NCI-H2029 treated with DMSO at 0.1 percent for 48 hours (cell line): ENCODE measurements at places on chromosomes 2 and 18.
A peak's percentile ranks its signal among the peaks of the same experiment; 100 is the strongest.

DNA sequence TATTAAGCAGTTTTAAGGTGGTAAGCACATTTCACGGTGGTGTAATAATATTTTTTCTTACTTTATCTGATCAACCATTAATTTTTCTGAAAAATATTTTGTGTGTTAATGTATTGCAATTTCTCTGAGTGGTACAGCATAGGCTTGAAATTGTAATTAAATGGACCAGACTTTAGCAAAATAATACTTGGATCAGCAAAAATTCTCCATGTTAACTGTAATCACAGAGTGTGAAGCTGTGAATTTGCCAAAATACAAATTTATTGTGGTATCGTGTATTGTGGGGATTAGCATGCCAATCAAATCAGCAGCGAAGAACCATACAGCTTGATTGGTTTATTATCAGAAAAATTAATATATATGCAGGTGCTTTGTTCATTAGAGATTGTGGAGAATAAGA is 1088.9 kb upstream of the GYPC start:
- no peak for DNase-seq

DNA sequence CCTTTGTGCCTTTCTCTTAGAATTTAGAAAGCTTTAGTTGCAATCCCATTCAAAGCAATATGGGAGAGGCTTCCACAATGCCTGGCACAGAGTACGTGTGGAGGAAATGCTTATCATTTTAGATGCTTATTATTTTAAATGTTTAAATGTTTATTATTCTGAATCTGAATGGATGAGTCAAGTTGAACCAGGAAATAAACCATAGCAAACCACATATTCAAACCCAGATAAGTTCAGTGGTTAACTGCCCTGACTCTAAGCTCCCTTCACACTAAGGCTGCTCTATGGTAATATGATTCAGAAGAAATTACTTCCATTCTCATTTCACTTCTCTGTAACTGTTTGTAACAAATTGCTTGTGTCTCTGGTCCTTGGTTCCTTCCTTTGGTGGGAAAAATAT is 5.2 kb upstream of the PPP4R1 start:
- DNase-seq, result no peak

DNA sequence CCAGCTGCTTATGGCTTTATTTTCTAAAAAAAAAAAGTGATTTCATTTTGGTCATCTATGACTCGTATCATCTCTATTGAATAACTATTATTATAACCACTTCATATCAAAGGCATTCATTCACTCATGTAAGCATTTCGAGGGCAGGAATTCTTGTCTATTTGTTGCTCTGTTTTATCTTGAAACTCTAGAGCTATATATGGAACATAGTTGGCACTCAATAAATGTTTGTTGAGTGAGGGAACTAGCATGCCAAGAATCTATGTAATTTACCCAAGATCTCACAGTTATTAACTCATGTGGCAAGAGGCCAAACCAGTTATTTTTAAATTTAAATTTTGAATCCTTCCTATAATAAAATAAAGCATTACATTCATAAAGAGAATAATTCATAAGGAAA is 470.1 kb downstream of the TMX3 start:
- DNase-seq, result no peak

DNA sequence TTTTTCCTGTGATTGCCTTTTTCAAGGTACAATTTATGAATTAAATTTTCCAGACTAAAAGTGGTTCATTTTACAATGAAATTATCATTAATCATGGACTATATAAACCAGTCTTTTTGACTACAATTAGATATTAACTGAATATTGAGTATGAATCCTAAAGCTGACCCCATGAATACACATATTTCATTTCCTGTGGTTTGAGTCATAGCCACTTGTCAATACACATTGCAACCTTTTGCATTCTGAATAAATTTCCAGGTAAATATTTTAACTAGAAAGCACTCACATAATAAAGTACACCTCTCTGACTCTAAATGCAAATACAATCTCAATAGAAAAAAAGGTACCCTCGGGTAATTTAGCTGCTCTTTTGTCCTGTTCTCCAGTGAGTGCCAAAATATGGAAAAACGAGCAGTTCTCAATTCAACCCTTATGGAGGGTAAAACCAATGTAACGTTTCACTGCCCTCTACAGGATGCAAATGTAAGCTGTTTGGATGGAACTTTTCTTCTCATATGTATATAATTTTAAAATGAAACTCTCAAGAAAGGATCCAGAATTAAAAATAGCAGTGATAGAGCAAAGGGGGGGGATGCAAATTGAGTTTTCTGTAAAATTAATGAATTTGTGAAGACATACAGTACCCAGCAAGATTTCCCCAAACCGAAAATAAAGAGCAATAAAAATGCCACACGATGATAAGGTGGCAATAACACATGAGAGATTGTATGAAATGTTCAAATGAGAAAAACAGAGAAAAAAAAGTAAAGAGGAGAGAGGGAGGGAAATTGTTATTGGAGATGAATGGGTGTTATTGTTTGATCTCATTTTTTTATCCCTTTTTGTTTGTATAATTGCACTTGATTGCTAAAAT is 1795.7 kb upstream of the PIK3C3 start:
- peak; percentile 93 for DNase-seq

DNA sequence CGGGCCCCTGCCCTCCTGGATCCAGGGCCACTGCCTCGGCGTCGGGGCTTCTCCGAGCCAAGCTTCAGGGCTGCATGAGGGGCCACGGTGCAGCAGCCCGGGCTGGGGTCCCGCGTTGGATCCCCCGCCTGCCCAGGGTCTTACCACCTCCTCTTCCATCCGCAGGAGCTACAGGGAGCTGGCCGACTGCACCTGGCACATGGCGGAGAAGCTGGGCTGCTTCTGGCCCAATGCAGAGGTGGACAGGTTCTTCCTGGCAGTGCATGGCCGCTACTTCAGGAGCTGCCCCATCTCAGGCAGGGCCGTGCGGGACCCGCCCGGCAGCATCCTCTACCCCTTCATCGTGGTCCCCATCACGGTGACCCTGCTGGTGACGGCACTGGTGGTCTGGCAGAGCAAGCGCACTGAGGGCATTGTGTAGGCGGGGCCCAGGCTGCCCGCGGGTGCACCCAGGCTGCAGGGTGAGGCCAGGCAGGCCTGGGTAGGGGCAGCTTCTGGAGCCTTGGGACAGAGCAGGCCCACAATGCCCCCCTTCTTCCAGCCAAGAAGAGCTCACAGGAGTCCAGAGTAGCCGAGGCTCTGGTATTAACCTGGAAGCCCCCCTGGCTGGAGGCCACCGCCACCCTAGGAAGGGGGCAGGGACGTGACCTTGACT is 52.1 kb downstream of the RAMP1 start:
- no peak for DNase-seq

- DNase-seq, result no peak
Observed at GRCh38 chr18:23922939-23923338, 91.6 kb upstream of the TTC39C start.

- DNase-seq, result no peak
Observed at GRCh38 chr2:83650161-83650560, 808.9 kb downstream of the SUCLG1 start.

- DNase-seq, result no peak
Observed at GRCh38 chr2:235668782-235669181, 174.9 kb downstream of the AGAP1 start.

DNA sequence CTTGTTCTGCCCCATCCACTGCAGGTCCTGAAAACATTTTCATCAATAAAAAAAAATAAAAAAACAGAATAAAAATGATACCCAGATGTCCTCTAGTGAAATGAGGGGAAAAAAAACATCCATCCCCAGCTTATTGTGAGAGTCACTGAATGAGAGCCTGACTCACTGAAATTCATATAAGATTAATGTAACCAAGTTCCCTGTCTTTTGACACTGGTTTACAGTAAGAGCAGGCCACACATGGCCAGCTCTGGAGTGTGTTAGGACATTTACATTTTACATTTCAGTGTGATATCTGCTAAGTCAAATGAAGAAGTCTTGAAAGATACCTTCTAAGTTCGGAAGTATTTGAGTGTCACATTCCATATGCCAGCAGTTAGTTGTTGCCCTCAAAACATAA is 21.1 kb upstream of the IL18R1 start:
- DNase-seq, result no peak

GRCh38 chr2:12737738-12738485 is 21.2 kb downstream of the TRIB2 start:
- DNase-seq, result no peak

GRCh38 chr2:173008786-173009185 is 66.9 kb upstream of the MAP3K20 start:
- DNase-seq, result no peak

- no peak for DNase-seq
Observed at GRCh38 chr2:135701442-135701841, 40.2 kb upstream of the UBXN4 start.

DNA sequence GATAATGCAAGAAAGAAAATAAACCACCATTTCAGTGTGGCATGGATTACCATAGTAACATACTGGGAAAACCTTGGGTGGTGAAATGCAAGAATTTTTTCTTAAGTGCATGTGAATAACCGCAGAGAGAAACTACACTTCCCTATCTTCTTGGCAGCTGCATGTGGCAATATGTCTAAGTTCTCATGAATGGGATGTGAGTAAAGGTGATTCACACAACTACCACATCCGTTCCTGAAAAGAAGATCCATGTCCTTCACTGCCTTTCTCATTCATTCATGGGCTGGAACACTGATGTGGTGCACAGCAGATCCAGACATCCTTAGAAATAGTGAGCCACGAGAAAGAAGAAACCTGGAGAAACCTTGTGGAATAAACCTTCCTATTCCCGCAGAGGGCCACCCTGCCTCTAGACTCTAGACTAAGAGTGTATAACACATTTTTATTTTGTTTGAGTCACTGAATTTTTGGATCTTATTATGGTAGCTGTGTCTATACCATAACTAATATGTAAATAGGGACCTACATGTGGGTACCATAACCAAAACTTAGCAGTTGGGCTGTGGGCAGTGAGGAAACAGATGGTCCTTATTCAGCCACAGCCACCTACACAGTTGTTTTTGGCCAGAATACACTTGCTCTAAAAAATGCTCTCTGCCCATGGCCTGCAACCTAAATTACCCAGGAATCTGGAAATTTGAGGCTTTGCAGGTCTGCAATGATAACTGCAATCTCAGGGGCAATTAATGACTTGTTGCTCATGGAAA is 573.3 kb downstream of the LRP1B start:
- no peak for DNase-seq

DNA sequence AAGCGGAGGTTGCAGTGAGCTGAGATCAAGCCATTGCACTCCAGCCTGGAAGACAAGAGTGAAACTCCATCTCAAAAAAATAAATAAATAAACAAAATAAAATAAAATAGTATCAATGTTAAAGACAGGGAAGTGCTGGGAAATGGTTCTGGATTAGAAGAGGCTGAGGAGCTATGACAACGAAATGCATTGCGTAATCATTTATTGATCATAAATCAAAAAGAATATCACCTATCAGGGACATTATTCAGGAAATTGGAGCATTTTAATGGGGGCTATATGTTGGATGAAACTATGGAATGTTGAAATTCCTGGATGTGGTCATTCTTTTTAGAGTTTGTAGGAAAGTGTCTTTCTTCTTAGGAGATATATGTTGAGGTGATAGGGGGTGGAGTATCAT is 30.9 kb upstream of the MTA3 start:
- DNase-seq, result no peak

DNA sequence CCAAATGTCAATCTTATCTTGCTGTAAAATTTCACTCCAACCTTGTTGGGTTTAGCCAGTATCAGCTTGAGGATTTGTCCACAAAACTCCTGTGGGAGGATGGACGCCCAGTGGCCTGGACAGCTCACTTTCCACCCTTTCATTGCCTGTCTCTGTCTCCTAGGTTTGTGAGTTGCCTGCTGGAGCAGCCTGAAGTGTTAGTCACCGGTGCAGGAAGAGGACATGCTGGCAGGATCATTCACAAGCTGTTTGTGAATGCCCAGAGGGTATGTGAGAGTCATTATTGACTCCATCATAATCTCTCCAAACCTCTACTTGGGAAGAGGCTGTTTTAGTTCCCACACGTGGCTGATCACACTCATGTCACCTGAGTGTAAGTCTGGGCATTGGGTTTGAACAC is 112.3 kb downstream of the RAB3GAP1 start:
- no peak for DNase-seq

DNA sequence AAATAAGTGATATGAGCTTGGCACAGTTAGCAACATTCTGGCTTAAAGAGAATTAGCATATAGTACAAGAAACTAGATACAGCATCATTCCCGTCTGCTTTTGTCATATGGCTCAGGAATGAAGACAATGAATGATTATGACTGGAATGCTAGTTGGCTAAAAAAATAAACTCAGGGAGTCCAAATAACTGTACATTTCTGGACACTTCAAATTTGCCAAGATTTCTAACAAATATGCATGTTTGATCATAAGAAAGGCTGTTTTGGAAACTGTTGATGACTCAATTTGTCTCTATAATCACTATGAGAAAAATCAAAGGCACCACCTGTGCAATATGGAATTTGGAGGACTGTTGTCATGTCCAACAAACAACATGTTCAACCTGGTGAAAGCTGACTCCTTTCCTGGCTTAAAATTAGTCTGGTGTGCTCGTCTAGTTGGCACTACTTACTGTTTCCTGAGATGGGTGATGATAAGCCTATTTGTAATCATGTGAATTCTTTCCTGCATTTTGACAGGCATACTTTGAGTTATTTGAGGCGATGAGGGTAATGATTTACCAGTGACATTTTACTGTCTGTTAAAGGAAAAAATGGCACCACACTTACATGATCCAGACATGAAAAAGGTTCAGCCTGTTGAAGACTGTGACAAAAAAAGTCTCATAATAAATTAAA is 133.9 kb upstream of the CDH20 start:
- DNase-seq, result no peak

- DNase-seq, result no peak
Observed at GRCh38 chr2:232137356-232138147, 176.0 kb downstream of the DIS3L2 start.

GRCh38 chr2:20108655-20109396 is 57.4 kb upstream of the LAPTM4A start:
- DNase-seq, result no peak

DNA sequence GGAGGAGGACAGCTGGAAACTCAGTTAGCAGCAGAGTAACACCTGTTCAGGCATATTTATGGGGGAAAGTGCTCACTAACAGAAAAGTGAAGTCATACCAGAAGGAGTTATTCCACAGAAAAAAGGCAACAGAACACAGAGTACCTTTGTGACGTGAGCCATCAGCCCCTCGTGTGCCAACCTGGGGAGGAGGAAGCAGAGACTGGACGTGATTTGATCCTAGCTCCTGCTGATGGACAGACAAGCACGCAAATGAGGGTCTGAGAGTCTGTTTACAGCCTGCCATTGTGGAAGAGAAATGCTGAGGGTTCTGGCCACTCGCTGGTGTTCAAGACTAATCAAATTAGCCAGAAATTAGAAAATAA is 120.7 kb downstream of the ZNF521 start:
- DNase-seq, result no peak

DNA sequence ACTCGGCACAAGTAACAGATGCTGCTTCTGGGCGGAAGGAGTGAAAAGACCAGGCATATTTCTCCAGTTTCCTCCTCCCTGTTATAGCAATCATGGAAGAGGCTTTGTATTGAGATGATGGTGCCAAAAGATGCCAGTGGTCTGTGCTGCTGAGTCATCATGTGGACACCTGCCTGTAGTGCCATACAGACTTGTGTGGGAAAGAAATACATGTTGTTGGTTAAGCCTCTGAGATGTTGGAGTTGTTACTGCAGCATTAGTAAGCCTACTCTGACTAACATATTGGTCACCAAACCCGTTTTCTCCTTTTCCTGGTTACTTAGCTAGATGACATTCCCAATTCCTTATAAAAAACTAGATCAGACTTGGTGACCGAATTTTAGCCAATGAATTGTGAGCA is 356.9 kb downstream of the ZNF521 start:
- no peak for DNase-seq
